ENCODE measurements at places on chromosomes 3 and 15. TPM values are rescaled to one million over a fixed set of nuclear protein-coding genes. Genes with fewer than 3 reads are reported as not detected.

GRCh38 chr3:134057006-134057653, 27.4 kb upstream of the SLCO2A1 start:
- DNase-seq: no peak

Gene HGD
- 0.47 TPM for polyA plus RNA-seq

DNA sequence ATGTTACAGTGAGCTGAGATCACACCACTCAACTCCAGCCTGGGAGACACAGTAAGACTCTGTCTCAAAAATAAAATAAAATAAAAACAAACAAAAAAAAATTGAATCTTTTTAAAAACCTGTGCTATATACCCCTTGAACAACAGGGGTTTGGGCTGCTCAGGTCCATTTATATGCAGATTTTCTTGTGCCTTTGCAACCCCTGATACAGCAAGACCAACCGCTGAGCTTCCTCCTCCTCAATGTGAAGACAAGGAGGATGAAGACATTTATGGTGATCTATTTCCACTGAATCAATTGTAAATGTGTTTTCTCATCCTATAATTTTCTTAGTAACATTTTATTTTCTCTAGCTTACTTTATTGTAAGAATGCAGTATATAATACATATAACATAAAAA, 831.0 kb upstream of the ARPP21 start:
- DNase-seq: no peak

DNA sequence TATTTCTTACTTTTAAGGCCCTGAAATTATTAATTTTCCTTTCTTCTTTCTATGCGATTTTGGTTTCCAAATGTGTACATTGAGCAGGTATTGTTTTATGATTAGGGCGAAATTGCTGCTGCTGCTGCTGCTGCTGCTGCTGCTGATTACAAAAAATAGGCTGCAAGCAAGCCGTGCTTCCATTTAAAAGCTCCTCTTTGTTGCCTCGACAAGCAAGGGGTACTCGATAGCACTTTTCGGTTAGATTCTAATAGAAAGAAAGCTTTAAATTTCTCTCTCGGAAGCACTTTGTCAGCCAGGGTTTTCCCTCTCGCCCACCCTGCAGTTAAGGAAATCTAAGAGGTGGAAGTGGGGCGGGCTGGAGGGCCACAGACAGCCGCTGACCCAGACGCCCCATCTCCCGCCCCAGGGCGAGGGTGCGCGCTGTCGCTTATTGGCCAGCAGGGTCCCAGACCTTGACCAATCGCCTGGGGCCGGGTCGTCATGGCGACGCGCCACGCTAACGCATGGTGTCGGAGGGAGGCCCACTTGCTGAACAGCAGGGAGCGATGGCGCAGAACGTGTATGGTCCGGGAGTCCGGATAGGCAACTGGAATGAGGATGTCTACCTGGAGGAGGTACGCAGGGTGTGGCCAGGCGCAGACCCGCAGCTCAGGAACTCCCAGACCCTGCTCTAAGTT, at the start of gene CFAP161:
Gene CFAP161, plus strand, starts transcription at position 489 of the 680 bp plus-strand sequence. Its CDS starts 60 bp downstream, at position 549.
- peak; percentile 24 for DNase-seq

Gene CHRNB4
- polyA plus RNA-seq: 0.18 TPM

- no peak for DNase-seq
These were observed 353.5 kb downstream of the MCTP2 start for GRCh38 chr15:94584833-94585244.

Gene CIAO2A
- polyA plus RNA-seq: 43.6 TPM

DNA sequence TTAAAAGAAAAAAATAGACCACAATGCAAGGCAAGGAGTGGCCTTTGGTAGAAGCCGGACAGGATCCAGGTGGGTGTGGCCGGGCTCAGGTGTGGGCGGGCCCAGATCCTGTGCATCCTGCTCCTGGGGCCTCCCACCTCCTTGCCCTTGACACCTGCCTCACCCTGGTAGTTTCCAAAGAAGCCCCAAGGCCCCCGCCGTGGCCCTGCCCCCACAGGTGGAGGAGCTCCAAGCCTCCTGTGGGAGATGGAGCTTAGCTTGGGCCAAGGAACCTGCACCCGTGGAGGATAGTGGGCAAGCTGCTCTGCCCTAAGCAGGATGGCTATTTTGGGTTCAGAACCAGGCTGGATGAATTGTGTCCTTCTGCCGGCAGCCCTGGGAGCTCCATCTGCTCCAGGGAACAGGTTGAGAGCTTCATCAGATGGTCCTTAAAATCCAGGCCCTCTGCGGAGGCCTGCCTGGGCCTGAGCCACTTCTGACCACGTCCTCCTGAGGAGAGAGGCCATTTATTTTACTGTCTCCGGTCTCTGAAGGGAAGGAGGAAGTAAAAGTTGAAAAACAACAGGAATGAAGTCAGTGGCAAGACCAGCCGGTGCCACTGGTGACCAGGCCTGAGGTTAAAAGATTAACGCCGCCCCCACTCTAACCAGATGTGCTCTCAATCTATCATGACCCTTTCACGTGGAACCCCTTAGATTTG, 53.9 kb upstream of the KLF13 start:
- no peak for DNase-seq

DNA sequence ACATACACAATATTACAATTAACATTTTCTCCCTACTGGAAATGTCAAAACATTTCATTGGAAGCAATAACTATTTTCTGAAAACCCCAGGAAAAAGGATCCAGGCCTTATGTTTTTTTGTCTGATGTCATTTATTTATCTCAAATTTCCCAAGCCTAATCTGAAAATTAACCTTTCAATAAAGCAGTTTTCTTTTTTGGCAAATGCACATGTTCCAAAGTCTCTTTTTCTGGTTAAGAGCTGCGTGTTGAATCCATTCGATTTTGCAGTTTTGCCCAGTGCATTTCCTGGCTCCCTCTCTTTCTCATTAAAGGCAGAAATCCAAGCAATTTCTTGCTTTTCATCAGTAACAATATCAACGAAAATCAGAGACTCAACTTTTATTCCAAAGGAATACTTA, 222.3 kb downstream of the NR1D2 start:
- no peak for DNase-seq

Gene TRPM1
- not detected for polyA plus RNA-seq

DNA sequence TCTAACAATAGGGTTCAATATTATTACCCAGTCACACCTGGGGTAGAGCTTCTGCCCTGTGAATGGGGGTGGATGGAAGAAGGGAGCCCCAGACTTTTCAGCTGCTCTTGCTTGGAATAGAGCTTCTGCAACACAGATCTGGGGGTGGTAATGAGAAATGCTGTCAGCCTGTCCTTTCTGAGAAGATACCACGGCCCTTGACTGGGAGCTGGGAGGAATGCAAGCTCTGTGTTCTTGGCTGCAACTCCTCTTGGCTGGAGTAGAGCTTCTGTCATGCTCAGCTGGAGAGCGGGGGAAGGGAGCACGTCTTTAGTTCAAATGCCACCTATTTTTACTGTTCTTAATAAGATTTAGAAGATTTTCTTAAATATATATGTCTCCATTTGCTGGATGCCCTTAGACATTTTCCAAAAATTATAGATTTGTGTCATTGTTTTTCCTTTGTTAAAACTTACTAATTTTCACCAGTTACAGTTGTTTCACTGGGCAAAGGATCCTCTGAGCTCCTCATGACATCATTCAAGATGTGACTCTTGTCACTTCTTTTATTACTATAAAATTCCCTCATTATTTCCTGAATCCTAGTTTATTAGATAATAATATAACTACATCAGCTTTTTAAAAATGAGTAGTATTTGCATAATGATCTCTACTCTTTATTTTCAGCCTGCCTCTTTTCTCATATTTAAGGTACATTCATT, 180.0 kb upstream of the TGFBR2 start:
- DNase-seq: peak; percentile 51

GRCh38 chr3:139074565-139075115, 29.9 kb upstream of the PRR23C start:
- DNase-seq: no peak

Measured in forelimb muscle (tissue), 1 donor.